ENCODE measurements at places on chromosomes 2 and 18. TPM values are rescaled to one million over a fixed set of nuclear protein-coding genes. Genes with fewer than 3 reads are reported as not detected.

The PLA2R1 gene
- 0.34 TPM for total RNA-seq

The PRSS56 gene
- total RNA-seq, result not detected

The TMEM247 gene
- total RNA-seq, result not detected

The SLC8A1 gene
- 0.07 TPM for total RNA-seq

The OBSL1 gene
- 45.2 TPM for total RNA-seq

The ELOA2 gene
- total RNA-seq, result not detected

The SLC9A4 gene
- 0.07 TPM for total RNA-seq

The FAM161A gene
- 7.3 TPM for total RNA-seq

The MEP1B gene
- total RNA-seq, result not detected

Measured in HCT116 (cell line).